ENCODE measurements at places on chromosomes 13 and 19. TPM values are rescaled to one million over a fixed set of nuclear protein-coding genes. Genes with fewer than 3 reads are reported as not detected.

IFNL1 gene
- not detected for total RNA-seq

KCNN4 gene
- 0.23 TPM for total RNA-seq

ZNF723 gene
- not detected for total RNA-seq

FARP1 gene
- total RNA-seq, result 83.7 TPM

KL gene
- 0.41 TPM for total RNA-seq

KIR2DL3 gene
- total RNA-seq, result not detected

TUBB4A gene
- 3.7 TPM for total RNA-seq

GNG7 gene
- 0.19 TPM for total RNA-seq

CLEC17A gene
- total RNA-seq, result not detected

FLT1 gene
- total RNA-seq, result 156 TPM

CTXN1 gene
- total RNA-seq, result 47.1 TPM

LGI4 gene
- total RNA-seq, result not detected

NCAN gene
- total RNA-seq, result not detected

FKRP gene
- 22.5 TPM for total RNA-seq

LGALS14 gene
- not detected for total RNA-seq

SWSAP1 gene
- total RNA-seq, result 4.1 TPM

ZNF835 gene
- 0.18 TPM for total RNA-seq

ZNF534 gene
- not detected for total RNA-seq

ZNF433 gene
- 5.5 TPM for total RNA-seq

SOHLH2 gene
- not detected for total RNA-seq

GPR18 gene
- total RNA-seq, result not detected

RAB4B gene
- total RNA-seq, result 40.1 TPM

CYP4F3 gene
- not detected for total RNA-seq

PTGIR gene
- total RNA-seq, result 1.8 TPM

AKAP11 gene
- 20.5 TPM for total RNA-seq

PGLYRP2 gene
- not detected for total RNA-seq

CEACAM21 gene
- 9.7 TPM for total RNA-seq

ILF3 gene
- 99.9 TPM for total RNA-seq

TMC4 gene
- not detected for total RNA-seq

TEAD2 gene
- total RNA-seq, result 58.0 TPM

SYNE4 gene
- total RNA-seq, result not detected

PLIN4 gene
- total RNA-seq, result 0.12 TPM

STX10 gene
- 74.7 TPM for total RNA-seq

HS6ST3 gene
- 0.29 TPM for total RNA-seq

ZNF823 gene
- total RNA-seq, result 3.4 TPM

KLK14 gene
- total RNA-seq, result not detected

HCN2 gene
- 1.1 TPM for total RNA-seq

OVOL3 gene
- total RNA-seq, result not detected

TTC9B gene
- total RNA-seq, result not detected

SSBP4 gene
- 184 TPM for total RNA-seq

VAV1 gene
- total RNA-seq, result not detected

LILRA1 gene
- not detected for total RNA-seq

RNF113B gene
- not detected for total RNA-seq

ATP4B gene
- 0.58 TPM for total RNA-seq

ZNF865 gene
- total RNA-seq, result 5.7 TPM

KCTD4 gene
- total RNA-seq, result not detected

SLC7A10 gene
- not detected for total RNA-seq

C19orf18 gene
- total RNA-seq, result not detected

FOSB gene
- total RNA-seq, result 26.4 TPM

VN1R4 gene
- not detected for total RNA-seq

KLK2 gene
- not detected for total RNA-seq

C5AR1 gene
- not detected for total RNA-seq
